NCI-H2171 treated with DMSO at 0.1 percent for 48 hours (cell line): ENCODE measurements at places on chromosomes 16 and 17.

DNA sequence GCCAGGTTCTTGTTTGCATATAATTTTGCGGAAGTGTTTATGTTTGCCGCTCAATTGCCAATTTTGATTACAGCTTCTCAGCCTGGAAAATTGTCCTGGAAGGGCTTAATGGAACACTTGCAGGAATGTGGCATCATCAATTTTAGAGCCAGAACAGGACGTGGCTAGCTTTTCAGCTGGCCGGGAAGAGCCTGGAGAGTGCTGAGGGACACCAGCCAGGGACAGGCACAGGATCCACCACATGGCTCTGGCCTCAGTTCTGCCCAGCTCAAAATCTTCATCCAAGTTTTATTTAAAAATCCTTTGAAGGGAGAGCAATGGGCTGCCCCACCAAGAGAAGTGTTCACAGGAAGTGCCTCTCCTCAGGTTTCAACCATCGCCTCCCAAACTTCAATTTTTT, 287.2 kb upstream of the HSBP1 start:
- no peak for DNase-seq

DNA sequence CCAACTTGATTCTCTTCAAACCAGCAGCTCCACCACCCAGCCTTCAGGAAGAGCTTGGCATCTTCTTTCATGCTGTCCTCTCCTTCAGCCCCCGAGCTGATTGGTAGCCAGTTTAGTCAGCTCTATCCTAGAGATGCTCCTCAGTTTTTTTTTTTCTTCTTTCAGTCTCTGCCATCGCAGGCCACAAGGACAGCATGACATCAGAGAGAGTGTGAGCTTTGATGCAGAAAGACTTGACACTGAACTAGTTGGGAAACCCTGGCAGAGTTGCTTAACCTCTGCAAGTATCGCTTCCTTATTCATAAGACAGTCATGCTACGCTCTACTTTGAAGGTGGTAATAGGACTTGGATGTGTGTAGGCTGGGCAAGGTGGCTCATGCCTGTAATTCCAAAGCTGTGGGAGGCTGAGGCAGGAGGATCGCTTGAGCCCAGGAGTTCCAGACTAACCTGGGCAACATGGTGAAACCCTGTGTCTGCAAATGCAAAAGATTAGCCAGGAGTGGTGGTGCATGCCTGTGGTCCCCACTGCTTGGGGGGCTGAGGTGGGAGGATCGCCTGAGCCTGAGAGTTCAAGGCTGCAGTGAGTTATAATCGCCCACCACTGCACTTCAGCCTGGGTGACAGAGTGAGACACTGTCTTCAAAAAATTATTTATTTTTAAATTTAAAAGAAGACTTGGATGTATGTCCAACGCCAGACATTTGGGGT, 2.6 kb downstream of the CD300LB start:
- DNase-seq = no peak

DNA sequence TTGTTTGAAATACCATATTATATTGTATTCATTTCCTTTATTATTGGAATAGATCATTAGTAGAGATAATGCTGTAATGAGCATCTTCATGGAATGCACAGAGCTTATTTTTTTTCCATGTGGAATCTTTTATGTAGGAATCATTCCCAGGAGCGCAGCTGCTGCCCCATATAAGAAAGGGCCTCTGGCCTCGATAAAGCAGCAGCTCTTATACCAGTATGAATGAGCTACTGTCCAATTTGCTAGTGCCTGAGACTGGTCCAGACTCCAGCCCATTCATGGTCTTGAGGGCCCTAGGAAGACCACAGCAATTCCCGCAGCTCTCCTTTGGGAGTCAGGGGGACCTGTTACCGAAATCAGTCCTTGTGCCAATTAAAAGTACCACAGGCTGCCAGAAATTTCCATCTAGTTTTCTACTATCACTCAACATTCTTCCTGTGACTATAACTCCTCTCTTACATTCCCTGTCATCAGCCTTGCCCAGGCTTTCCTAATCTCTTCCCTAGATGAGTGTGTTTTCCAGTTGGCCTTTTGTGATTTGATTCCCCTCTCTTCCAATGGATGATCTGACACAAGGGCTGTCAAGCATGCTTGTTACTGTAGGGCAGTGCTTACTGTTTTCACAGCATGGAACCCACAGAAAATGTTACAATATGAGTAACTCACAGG, 1.9 kb downstream of the ZNF843 start:
- DNase-seq = no peak

DNA sequence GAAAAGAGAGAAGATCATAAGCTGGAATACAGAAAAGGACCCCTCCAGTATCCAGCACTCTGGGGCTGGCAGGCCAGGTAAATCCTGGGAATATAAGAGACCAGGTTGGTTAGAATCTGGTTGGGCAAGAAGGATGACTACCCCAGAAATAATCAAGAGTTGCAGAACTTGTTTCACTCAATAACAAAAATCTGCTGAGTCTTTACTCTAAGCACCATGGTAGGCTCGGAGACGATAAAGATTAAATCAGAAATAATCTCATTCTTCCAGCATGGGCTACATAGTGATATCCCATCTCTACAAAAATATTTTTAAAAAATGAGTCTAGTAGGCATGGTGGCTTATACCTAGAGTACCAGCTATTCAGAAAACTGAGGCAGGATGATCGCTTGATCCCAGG, 138.0 kb upstream of the KCNJ16 start:
- no peak for DNase-seq

GRCh38 chr16:50396761-50397535, 28.2 kb upstream of the BRD7 start:
- DNase-seq = no peak

DNA sequence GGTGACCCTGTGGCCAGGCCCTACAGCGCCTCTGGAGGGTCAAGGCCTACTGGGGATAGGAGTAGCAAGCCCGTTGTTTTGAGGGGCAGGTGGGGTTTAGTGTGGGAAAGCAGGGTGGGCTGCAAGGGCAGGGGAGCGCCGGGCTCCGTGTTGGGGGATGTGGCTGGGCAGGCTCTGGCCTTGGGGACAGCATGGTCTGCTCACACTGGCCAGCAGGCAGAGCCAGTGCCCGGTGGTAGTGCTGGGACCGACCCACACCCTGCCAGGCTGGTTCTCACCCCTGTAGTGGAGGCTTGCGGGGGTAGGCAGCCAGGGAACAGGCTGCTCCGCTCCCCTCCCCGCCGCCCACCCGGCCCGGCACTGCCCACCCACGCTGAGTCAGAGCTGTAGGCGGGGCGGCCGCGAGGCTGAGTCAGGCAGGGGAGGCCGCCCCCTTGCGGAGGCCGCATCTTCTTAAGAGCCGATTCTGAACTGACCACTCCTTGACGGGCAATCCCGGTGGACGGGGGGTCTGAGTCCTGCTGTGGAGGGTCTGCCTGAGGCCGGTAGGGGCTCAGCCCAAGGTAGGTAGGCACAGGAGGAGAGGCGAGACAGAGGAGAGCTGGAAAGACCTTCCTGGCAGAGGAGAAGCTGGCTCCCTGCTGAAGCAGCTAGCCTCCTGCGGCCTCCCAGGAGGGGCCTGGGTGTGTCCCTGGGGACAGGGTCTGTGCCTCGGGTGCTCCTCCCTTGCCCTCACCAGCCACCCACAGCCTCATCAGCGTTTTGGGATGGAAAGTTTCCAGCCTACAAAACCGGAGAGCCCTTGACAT, 62.4 kb downstream of the BAIAP2 start:
- no peak for DNase-seq

GRCh38 chr17:73304971-73305812, 6.6 kb downstream of the CDC42EP4 start:
- DNase-seq = peak; percentile 83

DNA sequence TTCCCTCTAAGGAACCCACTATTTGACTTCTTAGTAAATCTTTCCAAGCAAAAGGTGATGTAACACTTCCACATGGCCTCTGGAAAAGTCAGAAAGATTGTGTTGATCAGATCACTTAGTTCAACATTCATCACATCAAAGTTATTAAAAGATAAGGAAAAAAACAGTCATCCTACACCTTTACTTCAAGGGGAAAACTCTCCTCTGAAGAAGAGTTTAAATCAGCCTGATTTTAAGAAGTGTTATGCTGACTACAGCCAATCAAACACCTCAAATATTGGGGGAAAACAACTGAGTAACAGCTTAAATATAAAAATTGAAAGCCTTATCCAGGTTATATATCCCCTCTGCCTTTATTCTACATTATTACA, 19.6 kb upstream of the COPRS start:
- no peak for DNase-seq

GRCh38 chr16:55272744-55273143, 51.3 kb upstream of the IRX6 start:
- no peak for DNase-seq

DNA sequence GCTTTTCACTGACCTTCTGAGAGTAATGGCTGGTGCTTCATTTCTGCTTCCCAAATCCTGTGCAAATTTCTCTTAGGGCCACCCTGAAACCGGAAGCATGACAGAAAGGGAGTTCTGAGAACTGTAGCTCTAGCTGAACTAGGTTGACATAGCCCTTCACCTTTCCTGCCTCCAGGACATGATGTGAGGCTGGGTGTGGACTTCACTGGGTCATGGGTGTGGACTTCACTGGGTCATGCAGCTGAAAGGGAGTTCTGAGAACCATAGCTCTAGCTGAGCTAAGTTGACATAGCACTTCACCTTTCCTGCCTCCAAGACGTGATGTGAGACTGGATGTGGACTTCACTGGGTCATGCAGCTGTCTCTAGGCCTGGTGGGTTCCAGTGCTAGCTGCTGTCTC, 54.3 kb upstream of the NLRP1 start:
- DNase-seq = no peak

DNA sequence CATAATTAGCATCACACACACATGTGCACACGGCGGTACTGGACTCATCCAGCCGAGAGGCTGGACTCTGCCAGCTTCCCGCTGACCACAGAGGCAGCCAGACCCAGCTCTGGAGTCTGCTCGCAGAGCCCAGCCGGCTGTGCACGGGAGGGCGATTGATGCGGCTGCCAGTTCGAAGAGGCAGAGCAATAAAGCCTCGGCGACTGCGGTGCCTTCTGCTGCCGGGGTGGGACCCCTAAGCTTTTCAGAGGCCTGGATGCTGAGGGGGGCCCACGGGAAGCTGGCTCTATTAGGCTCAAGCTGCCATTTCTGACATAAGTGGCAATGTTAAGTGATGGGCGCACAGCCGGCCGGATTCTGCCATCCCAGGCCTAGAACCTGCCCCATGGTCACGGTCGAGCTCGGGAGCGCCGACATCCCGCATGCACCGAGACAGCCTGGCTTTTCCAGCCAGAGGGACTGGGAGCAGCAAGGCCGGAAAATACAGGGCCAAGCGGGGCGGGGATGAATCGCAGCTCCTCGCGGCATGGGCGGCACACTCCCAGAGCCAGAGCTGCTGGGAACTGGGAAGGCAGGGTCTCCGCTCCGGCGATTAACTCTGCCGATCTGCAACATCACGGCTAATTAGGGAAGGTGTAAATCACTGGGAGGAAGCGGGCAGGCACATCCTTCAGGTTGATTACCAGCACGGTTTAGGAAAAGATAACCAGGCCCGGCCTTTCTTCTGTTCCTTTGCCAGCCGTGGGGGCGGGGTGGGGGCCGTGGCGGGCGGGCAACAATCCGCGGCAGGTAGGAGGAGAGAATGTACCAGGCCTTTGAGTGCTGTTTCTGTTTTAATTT, 57.7 kb downstream of the TBC1D16 start:
- DNase-seq = no peak

- no peak for DNase-seq
Observed at GRCh38 chr16:52182840-52183239, 364.1 kb downstream of the TOX3 start.

DNA sequence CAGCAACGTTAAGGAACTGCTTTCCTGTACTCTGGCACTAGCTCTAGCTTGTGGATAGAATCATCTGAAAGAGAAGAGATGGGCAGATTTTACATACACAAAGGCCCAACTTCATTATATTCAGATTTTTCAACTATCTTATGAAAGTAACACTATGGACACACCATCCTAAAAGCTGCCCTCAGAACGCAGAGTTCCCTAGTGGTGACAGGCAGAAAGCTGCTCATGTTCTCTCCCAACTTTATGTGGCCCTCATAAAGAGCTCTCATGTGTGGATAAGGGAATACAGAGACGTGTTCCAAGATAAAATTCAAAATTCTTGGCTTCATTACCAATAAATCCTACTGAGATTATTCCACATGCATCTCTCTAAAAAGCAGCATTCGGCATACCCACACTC, 1.5 kb downstream of the CFAP20 start:
- no peak for DNase-seq

GRCh38 chr17:41016578-41017215, 7.8 kb upstream of the KRTAP3-1 start:
- DNase-seq = no peak

DNA sequence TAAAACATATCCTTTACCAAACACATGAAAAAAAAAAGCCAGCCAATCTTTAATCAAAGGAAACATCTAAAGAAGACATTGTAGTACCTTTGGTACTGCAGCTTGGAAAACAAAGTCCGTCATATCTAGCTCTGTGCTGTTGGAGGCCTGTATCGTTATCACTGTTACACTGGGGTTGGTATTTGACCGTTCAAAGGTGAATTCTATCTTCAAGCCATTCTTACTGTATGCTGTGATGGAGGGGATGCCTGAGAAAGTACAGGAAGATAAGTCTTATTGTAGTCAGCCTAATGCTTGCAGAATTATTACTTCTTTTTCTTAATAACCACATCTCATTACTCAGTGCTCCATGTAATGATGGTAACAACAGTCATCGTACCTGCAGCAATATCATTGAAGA, 14.4 kb upstream of the PHLPP2 start:
- no peak for DNase-seq

- DNase-seq = peak; percentile 95
Observed at GRCh38 chr17:68457539-68458259, 403 bp upstream of the WIPI1 start.

GRCh38 chr16:78984887-78985464, 615.6 kb downstream of the MAF start:
- DNase-seq = no peak

- no peak for DNase-seq
Observed at GRCh38 chr17:47291242-47291873, 32.4 kb upstream of the EFCAB13 start.

GRCh38 chr17:45143767-45144198, 4.5 kb upstream of the HEXIM1 start:
- DNase-seq = no peak

DNA sequence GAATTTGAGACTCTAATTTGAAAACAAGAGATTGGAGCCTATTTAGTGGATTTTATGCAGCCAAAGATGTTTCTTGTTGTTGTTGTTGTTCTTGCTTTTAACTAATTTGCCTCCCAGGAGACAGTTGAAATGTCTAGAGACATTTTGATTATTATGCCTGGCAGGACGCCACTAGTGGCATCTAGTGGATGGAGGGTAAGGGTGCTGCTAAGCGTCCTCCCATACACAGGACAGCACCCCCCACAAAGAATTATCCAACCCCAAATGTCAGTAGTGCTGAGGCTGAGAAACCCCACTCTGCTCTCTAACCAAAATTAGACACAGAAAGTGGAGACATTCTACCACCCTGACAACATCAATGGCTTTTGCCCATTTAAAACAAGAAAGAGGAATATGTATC, 15.4 kb upstream of the HSBP1 start:
- DNase-seq = no peak

GRCh38 chr17:66399441-66399840, 97.0 kb downstream of the PRKCA start:
- no peak for DNase-seq

- no peak for DNase-seq
Observed at GRCh38 chr17:82154881-82155331, 56.9 kb upstream of the FASN start.
